ENCODE measurements at places on chromosomes 6 and 20.

GRCh38 chr6:113629975-113630737, 227.0 kb upstream of the MARCKS start:
- DNase-seq, result no peak

- DNase-seq, result no peak
Observed at GRCh38 chr20:57470666-57471495, 54.1 kb downstream of the CTCFL start.

GRCh38 chr6:21827425-21828202, 234.1 kb downstream of the SOX4 start:
- DNase-seq, result no peak

DNA sequence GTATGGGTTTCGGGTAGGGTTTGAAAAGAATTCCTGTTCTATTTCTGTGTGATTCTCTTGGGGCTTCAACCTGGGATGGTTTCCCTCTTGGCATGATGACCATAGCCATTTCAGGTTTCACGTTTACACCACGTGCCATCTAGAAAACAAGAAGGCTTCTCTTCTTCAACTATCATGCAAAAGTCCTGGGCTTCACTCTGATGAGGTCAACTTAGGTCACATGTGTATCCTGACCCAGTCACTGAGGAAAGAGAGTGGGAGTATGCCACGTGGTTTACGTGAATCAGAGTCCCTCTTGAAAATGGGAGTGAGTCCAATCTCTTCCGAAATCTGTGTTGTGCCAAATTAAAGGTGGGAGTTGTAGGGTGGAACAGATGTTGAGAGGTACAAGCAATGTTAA, 141.3 kb upstream of the INSM1 start:
- DNase-seq, result no peak

GRCh38 chr20:57831993-57832585, 122.3 kb upstream of the PMEPA1 start:
- DNase-seq, result no peak

DNA sequence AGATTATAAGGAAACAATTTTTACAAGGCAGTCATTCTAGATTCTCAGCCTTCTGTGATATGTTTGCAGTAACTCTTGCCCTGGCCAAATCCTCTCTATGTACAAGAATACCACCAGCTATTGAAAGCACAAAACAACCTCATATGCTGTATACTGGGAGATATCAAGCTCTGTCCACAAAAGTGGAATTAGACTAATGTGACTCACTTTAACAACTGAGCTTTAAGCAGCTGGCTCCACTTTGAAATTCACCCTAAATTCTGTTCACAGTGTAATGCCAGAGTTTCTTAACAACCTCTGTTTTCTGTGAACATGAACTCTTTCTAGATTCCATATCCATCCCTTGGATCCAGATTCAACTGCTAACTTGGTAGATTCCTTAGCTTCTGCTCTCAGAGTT, 47.6 kb downstream of the CHD6 start:
- DNase-seq, result no peak

DNA sequence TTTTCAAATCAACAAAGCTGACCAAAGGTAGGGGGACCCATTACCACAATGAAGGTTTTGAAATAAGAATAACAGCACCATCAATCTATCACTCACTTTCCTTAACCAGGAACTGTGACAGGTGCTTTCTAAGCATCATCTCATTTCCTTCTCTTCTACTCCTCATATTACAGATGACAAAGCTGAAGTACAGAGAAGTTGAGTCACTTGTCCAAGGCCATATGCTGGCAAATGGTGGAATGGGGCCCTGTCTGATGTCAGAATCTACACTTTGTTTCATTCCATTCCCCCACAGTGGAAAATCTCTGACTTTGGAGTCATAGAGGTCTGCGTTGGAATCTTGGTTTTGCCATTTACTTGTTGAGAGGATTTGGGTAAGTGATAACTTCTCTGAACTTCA, 222.5 kb upstream of the LRFN2 start:
- no peak for DNase-seq

DNA sequence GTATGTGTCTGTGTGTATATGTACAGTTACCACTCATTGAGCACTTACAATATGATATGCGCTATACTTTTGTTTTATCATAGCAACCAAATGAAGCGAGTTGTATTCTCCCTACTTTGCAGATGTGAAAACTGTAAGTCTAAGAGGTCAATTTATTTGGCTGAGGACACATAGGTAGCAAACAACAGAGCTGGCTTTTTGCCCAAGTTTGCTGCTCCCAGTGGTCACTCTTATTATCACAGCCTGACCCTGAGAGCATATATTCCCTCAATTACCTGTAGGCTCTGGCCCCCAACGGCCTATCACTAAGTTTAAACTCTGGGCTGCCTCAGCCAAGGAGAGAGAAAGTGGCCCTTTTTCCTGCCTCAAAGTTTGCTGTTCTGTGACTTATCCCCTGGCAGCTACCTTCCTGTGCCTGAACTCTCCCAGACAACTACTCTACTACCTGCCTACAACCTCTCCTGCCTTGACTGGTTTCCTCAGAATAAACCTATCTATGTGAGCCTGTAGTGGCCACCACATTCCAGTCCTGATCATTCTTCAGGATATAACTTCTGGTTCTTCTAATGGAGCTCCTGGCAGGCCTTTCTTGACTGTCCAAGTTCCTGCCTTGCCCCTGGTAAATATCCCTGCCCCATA, 221.8 kb downstream of the FRK start:
- DNase-seq, result peak; percentile 5

DNA sequence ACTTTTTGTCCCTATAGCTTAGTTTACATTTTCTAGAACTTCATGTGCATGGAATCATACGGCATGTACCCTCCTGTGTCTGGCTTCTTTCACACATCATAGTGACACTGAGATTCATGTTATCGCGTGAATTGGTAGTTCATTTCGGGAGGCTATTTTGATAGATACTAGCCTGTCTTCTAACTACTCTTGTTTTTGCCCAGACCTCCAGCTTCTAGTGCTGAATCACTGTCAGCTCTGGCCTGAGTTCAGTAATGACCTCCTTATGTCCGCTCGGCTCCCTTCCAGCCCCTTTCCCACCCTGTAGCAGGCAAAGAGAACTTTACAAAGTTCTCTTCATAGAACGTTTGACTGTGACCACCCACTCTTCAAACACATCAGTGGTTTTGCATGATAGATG, 14.1 kb downstream of the MYBL2 start:
- peak; percentile 53 for DNase-seq

DNA sequence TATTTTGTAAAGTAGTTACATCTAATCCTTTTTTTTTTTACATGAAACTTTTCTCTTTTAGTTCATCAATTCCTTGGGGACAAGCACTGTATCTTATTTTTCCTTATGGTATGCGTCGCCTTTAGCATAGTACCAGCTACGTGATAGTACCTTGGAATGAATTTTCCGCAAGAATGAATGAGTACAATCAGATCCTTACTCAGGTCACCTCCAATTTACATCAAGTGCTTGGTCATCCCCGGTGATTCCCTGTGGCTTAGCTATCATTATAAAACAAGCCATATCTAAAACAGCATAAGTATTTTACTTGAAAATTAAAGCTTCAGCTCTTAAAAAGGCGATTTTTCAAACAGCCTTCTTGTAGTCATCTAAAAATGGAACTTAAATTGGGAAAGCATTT, 680.4 kb upstream of the MAP3K7 start:
- DNase-seq, result no peak

DNA sequence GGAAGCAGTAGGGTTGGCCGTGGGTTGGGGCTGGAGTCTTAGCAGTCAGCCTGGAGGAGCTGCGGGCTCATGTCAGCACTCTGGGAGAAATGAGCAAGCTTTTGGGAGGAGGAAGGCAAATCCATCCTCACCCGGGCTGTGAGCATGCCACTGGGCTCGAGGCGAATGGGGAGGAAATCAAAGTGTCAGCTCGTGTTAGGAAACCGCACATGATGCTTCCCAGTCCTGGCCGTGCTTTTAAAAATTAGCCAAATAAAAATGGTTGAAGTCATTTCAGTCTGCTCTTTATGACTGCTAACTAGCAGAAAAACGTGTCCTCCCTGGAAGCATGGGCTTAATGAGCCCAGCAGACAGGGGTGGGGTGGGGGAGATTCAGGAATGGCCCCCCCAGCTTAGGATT, 98.1 kb downstream of the NFATC2 start:
- DNase-seq, result no peak

- peak; percentile 92 for DNase-seq
Observed at GRCh38 chr20:53738039-53738944, 144.7 kb upstream of the ZNF217 start.

DNA sequence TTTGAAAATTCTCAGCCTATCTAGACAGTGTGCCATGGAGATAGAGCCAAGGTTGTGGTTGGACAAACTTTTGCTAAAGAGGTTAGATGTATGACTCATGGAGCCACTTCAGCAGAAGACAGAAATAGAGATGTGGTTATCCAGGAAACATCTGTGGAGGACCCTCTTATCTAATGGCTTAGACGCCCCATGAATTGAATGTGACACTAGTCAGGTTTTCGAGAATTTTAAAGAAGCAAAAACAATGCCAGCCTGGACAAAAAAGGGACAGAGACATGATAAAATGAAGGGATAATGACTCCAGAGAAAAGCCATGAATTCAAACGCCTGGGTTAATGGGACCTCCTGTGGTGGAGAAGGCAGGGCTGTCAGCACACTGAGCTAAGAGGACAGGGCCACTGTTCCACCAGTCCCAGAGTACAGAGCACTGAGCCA, 280.5 kb downstream of the CLVS2 start:
- DNase-seq, result no peak

- no peak for DNase-seq
Observed at GRCh38 chr20:62918147-62918546, 8.2 kb downstream of the DIDO1 start.

GRCh38 chr20:32337937-32338661, 20.0 kb upstream of the ASXL1 start:
- DNase-seq, result no peak

- no peak for DNase-seq
Observed at GRCh38 chr6:14784596-14785492, 461.0 kb upstream of the JARID2 start.

- no peak for DNase-seq
Observed at GRCh38 chr20:30815577-30816181, 441.8 kb upstream of the DEFB115 start.

GRCh38 chr6:43761666-43762409, 8.2 kb upstream of the VEGFA start:
- DNase-seq, result no peak

DNA sequence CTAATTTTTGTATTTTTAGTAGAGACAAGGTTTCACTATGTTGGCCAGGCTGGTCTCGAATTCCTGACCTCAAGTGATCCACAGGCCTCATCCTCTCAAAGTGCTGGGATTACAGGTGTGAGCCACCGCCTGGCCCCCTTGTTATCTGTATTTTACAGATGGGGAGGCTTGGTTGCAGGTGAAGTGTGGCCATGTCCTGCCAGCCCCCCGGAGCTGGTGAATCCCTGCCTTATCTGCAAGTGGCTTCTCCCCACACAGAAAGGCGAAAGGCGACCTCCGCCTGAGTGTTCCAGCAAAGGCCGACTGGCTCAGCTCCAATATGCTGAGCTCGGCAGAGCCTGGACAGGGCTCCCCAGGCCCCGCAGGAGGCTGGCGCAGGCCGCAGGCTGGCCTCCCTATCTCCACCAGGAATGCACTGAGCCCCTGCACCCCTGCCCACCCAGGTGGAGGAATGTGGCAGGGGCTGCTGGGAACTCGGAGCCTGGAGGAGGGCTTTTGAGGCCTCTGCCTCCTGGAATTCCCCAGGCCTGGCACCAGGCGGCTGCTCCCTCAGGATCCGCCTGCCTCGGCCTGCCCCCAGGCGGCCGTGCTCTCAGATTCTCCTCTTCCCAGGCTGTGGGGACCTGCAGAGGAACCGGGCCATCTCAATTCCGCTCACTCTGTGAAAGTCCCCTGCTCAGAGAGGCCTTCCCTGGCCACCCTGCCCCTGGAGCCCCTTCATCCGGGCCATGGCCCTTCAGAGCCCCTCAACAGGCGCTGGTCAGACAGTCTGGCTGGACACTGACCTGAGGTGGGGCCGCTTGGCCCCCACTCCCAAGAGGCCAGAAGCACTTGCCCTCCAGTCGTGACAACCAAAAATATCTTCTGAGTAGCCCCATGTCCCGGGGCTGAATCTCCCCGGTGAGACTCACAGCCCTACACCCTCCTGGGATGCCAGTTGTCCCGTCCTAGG, 9.3 kb upstream of the LAMA5 start:
- DNase-seq, result no peak

DNA sequence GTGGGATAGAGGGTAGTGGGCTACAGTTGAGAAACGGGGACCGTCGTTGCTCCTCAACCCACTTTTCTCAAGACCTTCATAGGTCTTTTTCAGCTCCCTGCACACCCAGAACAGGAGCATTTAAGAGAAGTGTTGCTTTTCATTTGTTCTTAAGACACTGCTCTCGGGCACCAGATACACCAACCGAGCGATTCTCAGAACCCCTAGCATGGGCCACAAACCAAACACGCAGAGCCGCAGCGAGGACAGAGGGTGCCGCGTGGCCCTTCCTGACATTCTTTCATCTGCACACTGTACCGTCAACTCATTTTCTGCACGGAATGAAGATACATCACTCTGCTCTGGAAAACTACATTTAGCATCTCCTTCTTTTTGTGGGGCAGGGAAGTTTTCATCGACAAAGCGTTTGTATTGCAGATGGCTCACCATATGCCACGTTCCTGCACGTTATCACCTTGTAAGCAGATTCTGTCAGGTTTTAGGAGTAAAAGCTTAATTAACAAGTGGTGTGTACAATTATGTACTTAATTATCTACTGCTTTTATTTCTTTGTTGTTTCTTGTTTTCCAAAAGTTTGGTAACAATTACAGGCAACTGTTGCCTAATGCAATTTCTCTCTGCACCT, 70.4 kb upstream of the MLN start:
- DNase-seq, result no peak

DNA sequence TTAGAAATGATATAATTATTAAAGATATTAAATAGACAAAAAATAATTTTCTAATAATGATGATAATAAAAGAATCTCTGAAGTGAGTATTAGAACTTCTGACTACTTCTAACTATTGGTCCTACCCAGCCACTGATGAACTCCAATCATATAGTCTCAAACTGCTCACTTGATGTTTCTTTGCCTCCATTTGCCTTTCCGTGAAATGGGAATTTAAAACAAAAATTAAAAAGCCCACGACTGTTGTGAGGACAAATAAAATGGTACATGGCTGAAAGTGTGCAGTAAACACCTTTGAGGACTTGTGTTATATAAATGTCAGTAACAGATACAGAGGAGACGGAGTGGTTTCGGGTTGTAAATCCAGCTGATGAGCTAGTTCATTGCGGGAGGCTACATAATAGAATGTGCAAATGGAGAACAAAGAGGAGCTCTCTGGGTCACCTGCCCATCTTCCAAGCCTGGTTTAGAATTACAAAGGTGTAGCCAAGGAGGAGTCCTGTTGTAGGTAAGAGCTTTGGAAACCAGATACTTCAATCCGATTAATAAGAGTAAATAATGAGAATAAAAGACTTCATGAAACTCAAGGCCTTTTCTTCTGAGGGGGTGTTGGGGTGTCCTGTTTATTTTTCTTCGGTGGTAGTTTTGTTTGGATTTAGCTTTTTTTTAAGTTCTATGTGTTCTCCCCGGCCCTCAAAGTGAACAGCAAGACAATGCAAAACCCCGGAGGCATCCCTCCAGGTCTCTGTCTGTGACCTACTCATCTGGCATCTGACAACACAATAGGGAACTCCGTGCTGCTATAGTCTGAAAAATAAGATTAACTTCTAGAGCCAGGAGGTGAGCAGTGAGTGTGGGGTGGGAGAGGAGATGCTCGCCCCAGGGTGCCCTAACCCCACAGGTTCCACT, 4.4 kb upstream of the PXDC1 start:
- DNase-seq, result no peak

- DNase-seq, result no peak
Observed at GRCh38 chr20:39399463-39399862, 437.3 kb downstream of the DHX35 start.
